ENCODE measurements at places on chromosomes 3 and 15.

GRCh38 chr15:25901811-25902605 is 38.9 kb upstream of the ATP10A start:
- no peak for DNase-seq

- DNase-seq = no peak
These were observed 121.5 kb downstream of the PLCL2 start for GRCh38 chr3:17006132-17006852.

GRCh38 chr15:34699968-34700640 is 54.7 kb downstream of the GJD2 start:
- no peak for DNase-seq

- DNase-seq = no peak
These were observed 128.4 kb upstream of the HACD2 start for GRCh38 chr3:123713211-123713610.

DNA sequence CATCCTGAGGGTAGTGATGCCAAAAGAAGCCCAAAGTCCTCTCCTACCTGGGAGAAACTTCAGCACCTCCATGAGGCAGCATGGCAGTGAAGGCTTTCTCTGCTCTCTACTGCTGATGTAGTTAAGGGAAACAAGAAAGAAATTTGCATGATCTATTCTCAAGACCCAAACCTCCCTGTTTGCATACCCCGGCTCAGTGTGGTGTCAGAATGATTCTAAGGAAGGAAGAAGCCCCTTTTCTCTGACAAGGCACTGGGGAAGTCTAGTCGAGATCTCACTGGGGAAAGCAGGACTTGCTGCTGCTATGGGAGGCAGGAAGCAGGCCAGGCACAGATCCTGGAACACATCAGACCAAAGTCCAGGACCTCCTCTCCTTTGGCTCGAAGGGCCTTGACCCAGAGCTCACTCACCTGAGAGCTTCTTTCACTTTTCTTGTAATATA is 89.4 kb upstream of the ICE2 start:
- DNase-seq = no peak

DNA sequence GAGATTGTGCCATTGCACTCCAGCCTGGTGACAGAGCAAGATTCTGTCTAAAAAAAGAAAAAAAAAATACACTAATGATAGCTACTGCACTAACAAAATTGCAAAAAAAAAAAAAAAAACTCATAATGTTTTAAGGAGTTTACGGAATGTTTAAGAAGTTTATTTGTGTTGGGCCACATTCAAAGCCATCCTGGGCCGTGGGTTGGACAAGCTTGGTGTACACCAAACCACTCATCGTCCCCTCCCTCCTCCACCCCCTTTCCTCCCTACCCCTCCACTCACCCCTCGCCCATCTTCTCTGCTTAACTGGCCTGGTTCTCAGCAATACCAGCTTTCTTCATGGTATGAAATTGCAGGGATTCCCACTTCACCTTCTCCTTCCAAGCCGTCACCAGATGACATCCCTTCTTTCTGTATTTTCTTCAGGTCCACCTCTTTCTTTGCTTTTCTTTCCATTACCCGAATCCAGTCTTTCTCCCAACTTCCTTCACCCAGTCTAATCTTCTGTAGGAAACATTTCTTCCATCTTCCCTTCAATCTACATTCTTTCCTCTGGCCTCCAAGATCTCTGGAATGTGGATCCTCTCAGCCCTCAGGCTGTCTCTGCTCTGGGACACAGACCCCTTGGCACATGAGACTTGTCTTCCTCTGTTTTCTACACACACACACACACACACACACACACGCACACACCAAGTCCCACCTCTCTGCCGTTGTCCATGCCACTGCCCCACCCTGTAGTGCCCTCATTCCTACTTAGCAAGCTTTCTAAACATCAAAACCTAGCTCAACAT is 3.5 kb upstream of the MESP1 start:
- DNase-seq = no peak

GRCh38 chr3:195715583-195716266 is 5.1 kb upstream of the MUC20 start:
- DNase-seq = no peak
